Activated T-cell treated with anti-CD3 and anti-CD28 coated beads, Interleukin-2, amount 50 U/mL, for 24 hours (primary cell): ENCODE measurements at places on chromosomes 5 and 9.

DNA sequence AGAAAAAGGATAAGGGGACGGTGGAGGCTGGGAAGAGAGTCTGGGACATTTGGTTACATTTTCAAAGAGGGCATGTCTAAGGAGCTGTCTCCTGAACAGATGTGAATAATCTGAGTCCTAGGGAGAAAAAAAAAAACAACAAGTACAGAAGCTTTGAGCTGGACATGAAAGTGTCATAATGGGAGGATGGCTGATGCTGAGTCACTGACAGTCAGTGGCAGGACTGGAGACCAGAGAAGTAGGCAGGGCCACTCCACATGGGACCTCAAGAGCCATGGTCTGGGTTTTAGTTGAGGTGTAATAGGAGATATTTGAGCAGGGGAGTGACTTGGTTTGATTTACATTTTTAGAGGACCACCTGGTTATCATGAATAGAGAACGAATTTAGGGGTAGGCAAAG lies 70.6 kb downstream of the DPYSL3 start:
- no peak overlapping the region for H3K4me3 ChIP-seq
- no peaks in the 10 kb centered on the region for H3K4me1 ChIP-seq
- H3K36me3 ChIP-seq: no peaks in the 10 kb centered on the region
- no peak overlapping the region for H3K27ac ChIP-seq

DNA sequence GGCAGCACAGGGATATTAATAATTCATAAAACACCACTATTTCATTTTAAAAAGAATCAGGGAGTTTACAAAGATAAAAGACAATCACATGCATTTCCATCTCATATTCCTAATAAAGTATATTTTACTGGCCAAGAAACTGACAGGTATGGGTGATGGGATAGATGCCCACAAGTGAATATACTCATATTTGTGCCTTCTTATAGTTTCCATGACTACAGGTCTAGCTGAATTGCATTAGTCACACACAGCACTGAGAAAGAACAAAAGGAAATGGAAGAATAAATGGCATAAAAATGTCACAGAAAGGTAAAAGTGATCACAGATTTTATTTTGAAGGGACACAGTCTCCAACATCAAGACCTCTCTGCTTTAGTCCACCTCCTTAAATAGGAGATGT lies 193.5 kb downstream of the PLK2 start:
- no peak overlapping the region for H3K4me3 ChIP-seq
- H3K27me3 ChIP-seq: peaks cover 7% of the 10 kb centered on the region
- H3K36me3 ChIP-seq: no peaks in the 10 kb centered on the region
- DNase-seq: no peak
- H3K27ac ChIP-seq: no peak overlapping the region

- H3K36me3 ChIP-seq: no peaks in the 10 kb centered on the region
- H3K4me3 ChIP-seq: no peak overlapping the region
- no peak for DNase-seq
- H3K4me1 ChIP-seq: peaks cover 8% of the 10 kb centered on the region
- H3K27ac ChIP-seq: no peak overlapping the region
Measured at GRCh38 chr9:136198605-136199083, 6.3 kb downstream of the LHX3 start.

- DNase-seq: no peak
- no peak overlapping the region for H3K4me3 ChIP-seq
- H3K4me1 ChIP-seq: peaks cover 89% of the 10 kb centered on the region
- H3K36me3 ChIP-seq: peaks cover 15% of the 10 kb centered on the region
Measured at GRCh38 chr9:33139421-33140228, 27.5 kb downstream of the B4GALT1 start.

DNA sequence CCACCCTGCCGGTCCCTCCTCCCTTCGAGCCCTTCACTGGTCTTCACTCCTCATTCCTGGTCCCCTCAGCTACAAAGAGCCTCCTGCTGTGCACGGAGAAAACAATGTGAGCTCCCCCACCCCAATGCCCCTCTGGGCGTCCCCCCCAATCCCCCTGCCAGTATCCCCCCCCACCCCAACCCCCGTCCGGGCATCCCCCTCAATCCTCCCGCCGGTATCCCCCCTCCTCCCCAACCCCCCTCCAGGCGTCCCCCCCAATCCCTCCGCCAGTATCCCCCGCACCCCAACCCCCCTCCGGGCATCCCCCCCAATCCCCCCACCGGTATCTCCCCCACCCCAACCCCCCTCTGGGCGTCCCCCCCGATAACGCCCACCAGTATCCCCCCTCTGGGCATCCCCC lies 42.8 kb downstream of the EXD3 start:
- no peak overlapping the region for H3K4me3 ChIP-seq
- DNase-seq: no peak
- no peak overlapping the region for H3K27ac ChIP-seq
- H3K27me3 ChIP-seq: no peaks in the 10 kb centered on the region
- no peaks in the 10 kb centered on the region for H3K36me3 ChIP-seq

DNA sequence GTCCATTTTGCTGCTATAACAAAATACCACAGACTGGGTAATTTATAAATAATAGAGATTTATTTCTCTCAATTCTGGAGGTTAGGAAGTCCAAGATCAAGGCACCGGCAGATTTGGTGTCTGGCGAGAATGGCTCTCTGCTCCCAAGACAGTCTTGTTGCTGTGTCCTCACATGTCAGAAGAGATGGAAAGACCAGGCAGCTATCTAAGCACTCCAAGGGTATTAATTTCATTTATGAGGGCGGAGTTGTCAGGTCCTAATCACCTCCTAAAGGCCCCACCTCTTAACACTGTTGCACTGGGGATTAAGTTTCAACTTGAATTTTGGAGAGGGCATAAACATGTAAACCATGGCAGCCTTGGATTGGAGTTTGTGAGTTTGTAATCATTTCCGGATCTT lies 30.3 kb downstream of the ADCY2 start:
- H3K27ac ChIP-seq: no peak overlapping the region
- no peak for DNase-seq
- H3K4me3 ChIP-seq: no peak overlapping the region

- H3K4me3 ChIP-seq: no peak overlapping the region
- no peak for DNase-seq
- H3K27me3 ChIP-seq: peaks cover 10% of the 10 kb centered on the region
- H3K36me3 ChIP-seq: no peaks in the 10 kb centered on the region
Measured at GRCh38 chr5:175123542-175123941, 320.4 kb downstream of the DRD1 start.

DNA sequence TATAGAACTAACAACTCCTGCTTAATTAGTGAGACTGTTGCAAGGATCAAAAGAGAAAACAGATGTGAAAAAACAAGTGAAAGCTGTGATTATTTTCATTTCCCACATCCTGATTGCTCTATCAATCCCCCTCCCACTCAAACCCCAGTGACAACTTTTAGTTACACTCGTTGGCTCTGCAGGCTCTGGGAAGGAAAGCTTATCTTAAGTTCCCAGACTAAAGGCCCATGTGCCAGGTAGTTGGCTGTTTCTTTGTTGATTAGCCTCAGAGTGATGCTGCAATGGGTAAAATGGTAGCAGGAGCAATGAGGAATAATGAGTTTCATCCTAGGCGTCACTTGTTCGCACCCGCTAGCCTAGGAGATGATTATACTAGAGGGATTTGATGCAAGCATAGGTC lies 133.3 kb upstream of the IFNE start:
- H3K27ac ChIP-seq: no peak overlapping the region
- H3K27me3 ChIP-seq: no peaks in the 10 kb centered on the region
- no peak for DNase-seq

- H3K4me1 ChIP-seq: peaks cover 42% of the 10 kb centered on the region
- H3K4me3 ChIP-seq: no peak overlapping the region
- H3K27me3 ChIP-seq: peaks cover 18% of the 10 kb centered on the region
- no peaks in the 10 kb centered on the region for H3K36me3 ChIP-seq
Measured at GRCh38 chr5:136137497-136138220, 5.0 kb downstream of the SMAD5 start.

DNA sequence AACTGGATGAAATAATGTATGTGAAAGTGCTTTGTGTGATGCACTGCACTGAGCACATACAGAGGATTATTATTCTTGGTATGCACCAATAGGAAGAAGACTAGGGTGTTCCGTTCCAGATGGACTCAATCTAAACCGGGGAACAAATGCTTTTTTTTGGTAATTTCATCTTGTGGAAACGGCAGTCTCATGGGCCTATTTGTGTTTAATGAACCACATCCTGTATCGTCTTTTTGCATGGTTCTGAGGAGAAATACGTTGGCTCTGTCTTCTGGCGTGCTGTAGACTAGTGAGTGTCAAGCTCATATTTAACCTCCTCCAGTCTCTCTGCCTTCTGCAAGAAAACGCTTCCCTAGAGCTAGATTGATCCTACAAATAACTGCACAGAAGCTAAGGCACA lies 30.0 kb downstream of the TRIM32 start:
- no peaks in the 10 kb centered on the region for H3K36me3 ChIP-seq
- peaks cover 3% of the 10 kb centered on the region for H3K4me1 ChIP-seq
- H3K4me3 ChIP-seq: no peak overlapping the region
- H3K27ac ChIP-seq: no peak overlapping the region
- peaks cover 7% of the 10 kb centered on the region for H3K27me3 ChIP-seq

DNA sequence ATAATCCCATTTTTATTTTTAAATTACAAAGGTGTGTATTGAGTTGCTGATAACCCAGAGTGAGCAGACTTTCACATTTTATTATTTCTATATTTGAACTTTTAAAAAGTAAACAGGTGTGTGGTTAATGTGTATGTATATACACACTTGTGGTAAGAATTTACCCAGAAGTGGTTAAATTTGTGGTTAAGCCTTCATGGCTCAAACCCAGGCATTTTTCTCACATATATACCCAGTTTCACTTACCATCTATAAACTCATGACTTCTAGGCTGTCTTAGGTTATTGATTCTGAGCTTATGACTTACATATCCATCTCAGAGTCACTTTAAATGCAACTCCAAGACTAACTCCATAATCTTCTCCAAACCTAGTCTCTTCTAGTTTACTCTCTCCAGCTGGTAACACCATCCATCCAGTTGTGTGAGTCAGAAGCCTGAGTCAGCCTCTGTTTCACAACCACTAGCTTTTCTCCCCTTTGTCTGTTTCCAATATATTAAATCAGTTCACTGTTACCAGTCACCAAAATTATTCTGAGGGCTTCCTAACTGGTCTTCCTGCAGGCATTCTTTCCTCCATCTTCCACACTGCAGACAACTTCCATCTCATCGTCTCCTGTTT lies 20.2 kb downstream of the ZBED3 start:
- peaks cover 14% of the 10 kb centered on the region for H3K4me1 ChIP-seq
- DNase-seq: no peak
- H3K4me3 ChIP-seq: no peak overlapping the region
- H3K27me3 ChIP-seq: no peaks in the 10 kb centered on the region
- H3K27ac ChIP-seq: no peak overlapping the region

GRCh38 chr9:5863092-5863746 lies 27.5 kb upstream of the MLANA start:
- H3K27ac ChIP-seq: no peak overlapping the region
- DNase-seq: no peak
- H3K4me1 ChIP-seq: no peaks in the 10 kb centered on the region
- no peak overlapping the region for H3K4me3 ChIP-seq
- no peaks in the 10 kb centered on the region for H3K36me3 ChIP-seq

DNA sequence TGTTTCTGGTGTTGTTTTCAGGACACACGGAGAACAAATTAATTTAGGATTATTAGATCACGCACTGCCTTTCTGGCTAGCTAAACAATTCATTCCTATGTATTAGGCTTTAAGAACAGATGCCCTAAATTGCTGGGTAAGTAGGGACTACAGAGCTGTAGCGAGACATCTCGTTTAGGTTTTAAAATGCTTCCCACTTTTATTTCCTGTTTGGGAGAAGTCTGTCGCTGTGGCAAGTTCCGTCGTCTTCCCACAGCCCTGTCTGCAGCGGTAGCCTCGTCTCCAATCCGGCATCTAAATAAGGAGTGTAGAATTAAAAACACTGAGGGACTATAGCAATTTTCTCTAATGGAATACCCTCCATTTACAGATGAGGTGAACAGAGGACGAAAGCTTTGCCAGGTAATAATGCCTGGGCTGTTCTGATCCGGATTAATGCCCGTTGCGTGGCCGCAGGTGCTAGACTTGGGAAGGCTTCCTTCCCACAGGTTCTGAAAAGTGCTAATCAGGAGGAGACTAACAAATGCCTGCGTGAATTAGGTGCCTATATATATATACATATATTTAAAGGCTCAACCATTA lies 1.3 kb upstream of the TRIM36 start:
- peaks cover 10% of the 10 kb centered on the region for H3K4me1 ChIP-seq
- H3K27ac ChIP-seq: no peak overlapping the region
- H3K27me3 ChIP-seq: peaks cover 87% of the 10 kb centered on the region
- H3K36me3 ChIP-seq: no peaks in the 10 kb centered on the region
- DNase-seq: no peak

DNA sequence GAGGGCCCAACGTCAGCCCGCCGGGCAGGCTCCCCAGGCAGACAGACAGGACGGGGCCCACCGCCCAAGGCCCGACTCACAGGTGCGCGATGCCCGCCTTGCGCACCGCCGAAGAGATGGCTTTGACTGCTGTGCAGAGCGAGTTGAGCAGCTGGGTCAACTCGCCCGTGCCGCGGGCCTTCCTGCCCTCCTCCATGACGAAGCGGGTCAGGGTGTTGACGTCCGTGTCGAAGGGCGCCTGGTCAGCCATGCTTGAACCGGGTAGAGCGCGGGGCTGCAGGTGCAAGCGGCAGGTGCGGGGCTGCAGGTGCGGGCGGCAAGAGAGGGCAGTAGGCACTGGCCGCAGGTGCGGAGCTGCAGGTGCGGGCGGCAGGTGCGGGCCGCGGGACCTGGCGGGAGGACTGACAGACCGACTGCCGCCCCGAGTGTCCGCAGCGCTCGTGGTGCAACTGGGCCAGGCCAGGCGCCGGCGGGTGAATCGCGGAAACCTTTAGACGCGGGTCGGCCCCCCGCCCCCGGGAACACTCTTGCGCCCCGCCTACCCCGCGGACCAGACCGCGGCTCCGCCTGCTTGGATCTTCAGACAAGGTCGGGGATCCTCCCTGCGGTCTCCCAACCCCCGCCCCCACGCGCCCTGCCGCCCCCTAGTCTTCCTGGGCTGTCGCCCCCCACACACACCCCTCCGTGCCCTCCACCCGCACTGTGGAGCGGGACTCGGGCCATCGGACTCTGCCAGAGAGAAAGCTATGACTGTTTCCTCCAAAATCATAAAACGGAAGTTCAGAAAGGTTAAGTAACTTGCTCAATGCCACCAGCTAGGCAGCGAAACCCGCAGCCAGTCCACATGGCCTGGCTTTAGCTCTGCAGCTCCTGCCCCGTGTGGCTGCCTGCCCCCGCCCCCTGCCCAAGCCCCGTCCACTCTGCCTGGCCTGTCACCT lies at the start of gene FBP1:
Gene FBP1, minus strand, starts transcription at position 458 of the 938 bp plus-strand sequence. Its CDS starts 208 bp downstream, at position 250.
- H3K4me3 ChIP-seq: peak within 1 kb of the TSS; percentile 78
- H3K4me1 ChIP-seq: peaks cover 19% of the 10 kb centered on the region
- H3K36me3 ChIP-seq: no peaks in the 10 kb centered on the region
- peak; percentile 65 for DNase-seq
- peak within 1 kb of the TSS; percentile 72 for H3K27ac ChIP-seq
- peaks cover 15% of the 10 kb centered on the region for H3K27me3 ChIP-seq

GRCh38 chr5:129080766-129081165 lies 13.8 kb upstream of the ISOC1 start:
- no peaks in the 10 kb centered on the region for H3K36me3 ChIP-seq
- no peak for DNase-seq
- peaks cover 5% of the 10 kb centered on the region for H3K27me3 ChIP-seq
- no peak overlapping the region for H3K4me3 ChIP-seq
- H3K27ac ChIP-seq: no peak overlapping the region
